Bone marrow (tissue), 2 donors: ENCODE measurements at places on chromosomes 7 and 10.

GRCh38 chr7:17184805-17185689 is 113.4 kb upstream of the AHR start:
- DNase-seq: no peak

GRCh38 chr7:130903358-130903974 is 169.5 kb upstream of the KLF14 start:
- no peak for DNase-seq

GRCh38 chr7:42690794-42691639 is 220.9 kb downstream of the C7orf25 start:
- DNase-seq: no peak

GRCh38 chr10:22265839-22266537 is 48.2 kb upstream of the EBLN1 start:
- DNase-seq: no peak

DNA sequence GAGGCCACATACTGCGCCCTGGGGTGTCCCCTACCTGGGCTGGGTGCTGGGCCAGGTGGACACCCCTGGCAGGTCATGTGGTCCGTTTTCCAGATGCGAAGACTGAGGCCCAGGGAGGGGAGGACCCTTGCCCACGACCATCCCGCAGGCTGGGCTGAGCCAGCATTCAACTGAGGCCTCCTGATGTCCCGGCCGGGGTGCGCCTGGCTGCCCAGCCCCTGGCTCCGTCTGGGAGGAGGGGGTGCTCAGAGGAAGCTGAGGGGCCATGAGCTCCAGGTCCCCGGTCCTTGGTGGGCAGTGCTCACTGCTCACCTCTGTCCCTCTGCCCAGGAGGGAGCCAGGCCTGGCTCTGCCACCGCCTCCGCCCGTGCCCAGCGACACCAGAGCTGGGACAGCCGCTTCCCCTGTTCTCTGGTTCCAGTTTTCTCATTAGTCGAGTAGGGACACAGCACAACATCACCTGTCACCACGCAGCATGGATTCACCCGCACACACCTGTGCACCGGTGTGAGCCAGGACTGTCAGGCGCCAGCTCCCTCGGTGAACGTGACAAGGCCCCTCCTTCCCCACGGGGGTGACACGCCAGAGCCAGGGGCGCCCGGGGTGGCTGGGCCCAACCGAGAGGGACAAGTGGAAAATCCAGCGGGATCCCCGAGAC is 139.7 kb downstream of the ELFN1 start:
- DNase-seq: no peak

- DNase-seq: no peak
Observed at GRCh38 chr7:110442381-110442837, 648.5 kb upstream of the LRRN3 start.

DNA sequence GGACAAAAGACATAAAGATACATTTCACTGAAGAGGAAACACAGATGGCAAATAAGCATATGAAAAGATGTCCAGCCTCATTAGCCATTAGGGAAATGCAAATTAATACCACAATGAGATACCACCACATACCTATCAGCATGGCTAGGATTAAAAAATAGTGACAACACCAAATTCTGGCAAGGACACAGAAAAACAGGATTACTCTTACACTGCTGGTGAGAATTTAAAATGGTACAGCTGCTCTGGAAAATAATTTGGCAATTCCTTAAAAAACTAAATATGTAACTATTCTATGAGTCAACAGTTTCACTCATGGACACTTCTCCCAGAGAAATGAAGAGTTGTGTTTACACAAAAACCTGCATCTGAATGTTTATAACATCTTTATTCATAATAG is 121.1 kb downstream of the C10orf90 start:
- DNase-seq: no peak

- DNase-seq: no peak
Observed at GRCh38 chr7:16803125-16803524, 1.7 kb downstream of the AGR2 start.

- no peak for DNase-seq
Observed at GRCh38 chr10:29849126-29849833, 210.1 kb downstream of the JCAD start.

- peak; percentile 6 for DNase-seq
Observed at GRCh38 chr10:113993489-113993991, 50.1 kb upstream of the ADRB1 start.

DNA sequence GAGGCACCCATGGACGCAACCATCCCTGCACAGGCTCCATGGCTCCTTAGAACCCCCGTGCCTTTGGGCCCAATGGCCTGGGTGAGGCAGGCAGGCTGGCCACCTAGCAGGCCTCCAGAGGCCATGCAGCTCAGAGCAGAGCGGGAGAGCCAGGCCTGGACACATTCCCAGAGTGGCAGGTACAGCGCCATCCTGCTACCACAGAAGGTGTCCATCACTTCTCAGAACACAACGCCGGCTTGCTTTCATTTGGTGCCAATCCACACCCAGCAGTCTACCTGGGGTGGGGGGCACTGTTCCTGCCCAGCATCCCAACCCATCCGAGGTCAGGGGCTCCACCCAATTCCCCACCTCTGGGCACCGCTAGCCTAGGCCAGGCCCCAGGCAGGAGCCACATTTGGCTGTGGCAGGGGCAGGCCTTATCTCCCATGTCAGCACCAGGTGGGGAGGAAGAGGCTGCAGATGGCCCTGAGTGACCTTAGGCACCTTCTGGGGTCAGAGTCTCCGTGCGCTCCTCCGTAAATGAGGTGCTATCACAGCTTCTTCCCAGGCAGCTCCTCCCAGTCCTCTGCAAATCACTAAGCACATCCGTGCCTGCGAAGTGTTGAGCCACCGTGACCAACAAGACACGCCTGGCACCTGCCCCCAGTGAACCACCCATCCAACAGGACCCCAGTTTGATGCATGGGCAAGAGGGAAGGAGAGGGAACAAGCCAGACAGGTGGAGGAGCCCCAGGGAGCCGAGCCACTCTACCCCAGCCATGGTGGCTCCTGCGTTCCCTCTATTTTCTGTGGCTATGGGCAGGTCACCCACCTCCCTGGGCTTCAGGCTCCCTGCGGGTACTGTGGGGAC is 14.2 kb downstream of the KCNH2 start:
- DNase-seq: no peak

GRCh38 chr10:74827045-74827441 is 643 bp downstream of the KAT6B start:
- no peak for DNase-seq

GRCh38 chr7:1030444-1031070 is 13.8 kb upstream of the GPR146 start:
- DNase-seq: no peak

GRCh38 chr7:13198036-13198435 is 510.6 kb downstream of the ARL4A start:
- DNase-seq: no peak

DNA sequence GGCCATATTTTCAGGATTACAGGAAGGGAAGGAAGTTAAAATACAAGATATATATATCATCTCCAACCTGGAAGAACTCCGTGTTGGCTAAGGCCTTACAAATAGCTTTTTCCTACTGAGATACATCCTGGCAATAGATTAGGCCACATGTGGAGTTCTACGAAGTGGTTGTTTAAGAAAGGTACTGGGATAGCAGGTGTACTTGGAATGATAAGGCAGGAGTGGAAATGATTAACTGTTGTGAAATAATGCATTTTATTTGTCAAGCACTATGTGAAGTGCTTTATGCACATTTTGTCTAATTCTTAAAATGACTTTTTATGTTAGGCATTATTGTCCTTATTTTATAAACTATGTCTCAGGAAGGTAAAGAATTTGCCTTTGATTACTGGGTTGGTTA is 18.9 kb upstream of the SMIM30 start:
- DNase-seq: no peak

GRCh38 chr10:78177491-78178185 is 144.0 kb downstream of the RPS24 start:
- DNase-seq: no peak

GRCh38 chr10:38027986-38028385 is 17.5 kb downstream of the ZNF33A start:
- no peak for DNase-seq

DNA sequence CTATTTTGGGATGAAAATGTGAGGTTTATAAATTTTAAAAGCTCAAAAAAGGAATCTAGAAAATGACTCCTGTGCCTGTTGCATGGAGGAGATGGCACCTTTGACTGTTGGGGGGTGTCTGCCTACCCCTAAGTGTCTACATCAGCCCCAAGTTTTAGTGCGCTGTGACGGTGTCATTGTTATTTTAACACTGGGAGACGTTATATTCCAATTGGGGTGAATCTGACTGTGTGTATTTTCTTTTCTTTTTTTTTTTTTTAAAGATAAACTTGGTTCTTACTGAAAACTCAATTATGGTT is 517 bp downstream of the SRGN start:
- no peak for DNase-seq

GRCh38 chr10:33914746-33915145 is 580.3 kb upstream of the NRP1 start:
- DNase-seq: no peak

DNA sequence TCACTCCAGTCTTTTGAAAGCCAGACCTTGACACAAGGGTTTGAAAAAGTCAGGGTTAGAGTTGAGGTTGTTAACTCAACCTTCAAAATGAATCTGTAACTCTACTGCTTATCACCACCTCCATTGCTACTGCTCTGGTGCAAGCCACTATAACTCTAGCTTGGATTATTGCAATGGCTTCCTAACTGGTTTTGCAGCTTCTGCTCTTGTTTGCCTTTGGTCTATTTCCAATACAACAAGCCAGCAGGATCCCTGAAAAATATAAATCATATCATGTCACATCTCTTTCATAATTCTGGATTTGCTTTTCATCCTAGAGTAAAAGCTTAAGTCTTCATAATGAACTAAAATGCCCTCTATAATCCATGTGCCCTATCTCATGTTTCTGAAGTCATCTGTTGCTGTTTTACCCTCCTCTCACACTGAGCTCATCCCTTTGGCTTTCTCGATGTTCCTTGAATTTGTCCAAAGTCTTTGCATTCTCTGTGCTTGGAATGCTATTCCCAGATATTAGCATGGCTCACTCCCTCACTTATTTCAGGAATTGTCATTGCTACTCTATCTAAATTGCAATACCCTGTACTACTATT is 10.9 kb downstream of the TAS2R60 start:
- DNase-seq: no peak

GRCh38 chr7:145092766-145093165 is 256.9 kb upstream of the TPK1 start:
- DNase-seq: no peak

DNA sequence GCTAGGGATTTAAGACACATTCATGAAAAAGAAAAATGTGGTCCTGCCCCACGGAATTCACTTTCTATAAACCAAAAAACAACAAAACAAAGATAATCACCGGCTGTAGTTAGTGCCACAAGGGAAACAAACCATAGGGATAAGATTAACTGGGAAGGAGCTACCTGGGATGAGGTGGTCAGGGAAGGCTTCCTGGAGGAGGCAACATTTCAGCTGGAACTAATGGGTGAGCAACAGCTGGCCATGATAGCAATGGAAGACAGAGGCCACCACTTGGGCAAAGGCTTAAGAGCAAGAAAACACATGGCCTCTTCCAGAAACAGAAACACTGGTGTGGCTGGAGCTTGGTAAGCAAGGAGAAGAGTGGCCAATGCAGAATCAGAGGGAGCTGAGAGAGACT is 38.4 kb upstream of the ENO4 start:
- DNase-seq: no peak

GRCh38 chr7:43303740-43304241 is 191.3 kb downstream of the HECW1 start:
- no peak for DNase-seq

DNA sequence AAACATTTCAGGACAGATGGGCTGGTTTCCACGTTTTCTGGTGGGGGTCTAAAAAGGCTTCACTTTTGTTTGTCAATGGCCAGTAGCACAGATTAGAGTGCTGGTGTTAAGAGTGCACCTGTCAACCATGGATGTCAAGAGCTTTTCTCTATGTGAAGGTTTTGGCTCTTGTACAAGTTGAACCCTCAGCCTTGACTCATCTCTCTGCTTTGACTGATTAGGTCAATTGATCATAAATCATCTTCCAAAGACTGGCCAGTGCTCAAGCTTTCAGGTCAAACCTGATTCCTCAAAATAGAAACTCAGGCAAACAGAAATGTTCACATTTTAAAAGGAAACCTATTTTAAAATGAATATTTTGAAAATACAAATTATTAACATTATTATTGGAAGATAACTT is 59.6 kb upstream of the SP4 start:
- no peak for DNase-seq

GRCh38 chr7:128874140-128875031 is 11.7 kb downstream of the ATP6V1F start:
- no peak for DNase-seq

- no peak for DNase-seq
Observed at GRCh38 chr10:12934777-12935176, 66.7 kb downstream of the CCDC3 start.

- DNase-seq: no peak
Observed at GRCh38 chr10:1227510-1228402, 171.6 kb downstream of the WDR37 start.
